ENCODE measurements at places on chromosomes 13 and 19. TPM values are rescaled to one million over a fixed set of nuclear protein-coding genes. Genes with fewer than 3 reads are reported as not detected.

CPAMD8 gene
- 2.6 TPM for total RNA-seq

IL4I1 gene
- 0.84 TPM for total RNA-seq

DNA sequence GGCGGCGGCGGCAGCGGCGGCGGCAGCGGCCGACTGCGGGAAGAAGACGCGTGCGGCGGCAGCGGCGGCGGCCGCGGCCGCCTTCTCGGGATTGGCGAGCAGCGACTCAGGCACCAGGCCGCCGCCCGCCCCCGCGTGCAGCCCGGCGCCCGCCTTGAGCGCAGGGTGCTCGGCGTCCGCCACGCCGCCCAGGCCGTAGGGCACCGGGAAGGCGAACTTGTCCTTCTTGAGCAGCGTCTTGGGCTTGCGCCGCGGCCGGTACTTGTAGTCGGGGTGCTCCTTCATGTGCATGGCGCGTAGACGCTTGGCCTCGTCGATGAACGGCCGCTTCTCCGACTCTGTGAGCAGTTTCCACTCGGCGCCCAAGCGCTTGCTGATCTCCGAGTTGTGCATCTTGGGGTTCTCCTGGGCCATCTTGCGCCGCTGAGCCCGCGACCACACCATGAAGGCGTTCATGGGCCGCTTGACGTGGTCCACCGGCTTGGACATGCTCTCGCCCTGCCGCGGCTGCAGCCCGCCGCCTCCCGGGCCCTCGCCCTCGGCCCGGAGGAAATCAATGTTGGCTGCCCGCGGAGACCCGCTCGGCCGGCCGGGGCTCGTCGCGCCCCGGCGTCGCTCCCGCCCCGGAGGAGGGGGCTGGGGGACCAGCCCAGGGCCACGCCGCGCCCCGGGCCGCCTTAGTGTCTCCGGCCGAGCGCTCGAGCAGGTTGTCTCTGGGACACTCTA lies 621 bp downstream of the SOX21 start:
- peak; percentile 38 for DNase-seq

GRCh38 chr19:2231621-2232221 lies 4.4 kb downstream of the PLEKHJ1 start:
- DNase-seq: no peak

- DNase-seq: no peak
Measured at GRCh38 chr19:38763795-38764220, 9.5 kb downstream of the LGALS7 start.

GRCh38 chr19:50818859-50819472 lies 4.6 kb downstream of the KLK1 start:
- no peak for DNase-seq

DNA sequence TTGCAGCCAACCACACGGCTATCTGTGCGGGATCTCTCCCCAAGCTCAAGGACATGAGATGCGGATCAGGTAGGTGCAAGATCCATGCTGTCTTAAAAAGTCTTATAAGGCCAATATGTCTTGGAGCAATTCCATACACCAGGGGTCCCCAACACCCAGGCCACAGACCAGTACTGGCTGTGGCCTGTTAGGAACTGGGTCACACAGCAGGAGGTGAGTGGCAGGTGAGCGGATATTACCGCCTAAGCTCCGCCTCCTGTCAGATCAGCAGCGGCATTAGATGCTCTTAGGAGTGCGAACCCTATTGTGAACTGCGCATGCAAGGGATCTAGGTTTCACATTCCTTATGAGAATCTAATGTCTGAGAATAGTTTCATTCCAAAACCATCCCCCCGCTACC lies 68.8 kb upstream of the ZNF599 start:
- no peak for DNase-seq

DNA sequence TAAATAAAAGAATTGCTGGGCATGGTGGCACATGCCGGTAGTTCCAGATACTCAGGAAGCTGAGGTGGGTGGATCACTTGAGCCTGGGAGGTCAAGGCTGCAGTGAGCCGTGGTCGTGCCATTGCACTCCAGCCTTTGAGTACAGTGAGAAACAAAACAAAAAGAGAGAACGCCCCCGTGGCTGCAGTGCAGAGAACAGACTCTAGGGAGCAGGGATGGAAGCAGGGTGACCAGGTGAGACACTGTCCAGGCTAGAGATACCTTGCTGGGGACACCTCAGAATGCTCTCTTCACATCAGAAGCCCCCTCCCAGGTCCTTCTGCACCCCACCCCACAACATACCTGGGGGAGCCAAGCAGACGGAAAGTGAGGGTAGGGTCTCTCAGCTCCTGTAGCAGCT lies 24.8 kb downstream of the MAP4K1 start:
- DNase-seq: no peak

DNA sequence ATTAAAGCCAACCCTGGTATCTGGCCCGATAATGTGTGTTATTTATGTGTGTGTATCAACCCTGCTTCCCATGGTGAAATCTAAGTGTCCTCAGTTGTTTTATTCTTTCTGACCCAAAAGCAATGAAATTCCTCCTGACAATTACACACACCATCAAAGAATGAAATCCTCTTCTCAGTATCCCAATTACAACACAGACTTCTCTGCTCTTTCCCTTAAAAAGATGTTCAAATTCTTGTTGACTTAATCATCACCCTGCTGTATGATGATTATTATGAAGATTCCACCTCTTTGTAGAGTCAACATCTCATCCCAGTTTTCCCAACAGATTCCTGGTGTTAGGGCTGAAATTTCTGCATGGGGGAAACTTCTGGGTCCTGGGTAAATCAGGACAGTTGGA lies 8.9 kb upstream of the TRPC4 start:
- DNase-seq: no peak

SYCN gene
- not detected for total RNA-seq

- DNase-seq: no peak
Measured at GRCh38 chr19:51807925-51808324, 13.0 kb downstream of the FPR3 start.

DNA sequence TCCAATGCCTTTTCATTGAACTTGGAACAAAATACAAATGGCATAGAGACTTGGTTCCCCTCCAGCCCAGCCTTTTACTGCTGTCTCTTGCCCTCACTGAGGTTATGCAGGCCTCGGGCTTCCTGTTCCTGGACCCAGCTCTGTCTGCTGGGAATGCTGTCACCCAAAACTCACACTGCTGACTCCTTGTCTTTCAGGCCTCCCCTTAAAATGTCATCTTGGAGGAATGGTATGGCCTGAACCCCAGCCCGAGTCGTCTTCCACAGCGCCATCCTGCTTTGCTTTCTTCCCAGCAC lies 9.7 kb upstream of the ANKRD10 start:
- DNase-seq: no peak
